ENCODE measurements at places on chromosomes 3 and 15.

GRCh38 chr15:31235311-31236183 is 91.1 kb upstream of the KLF13 start:
- DNase-seq, result no peak

- no peak for DNase-seq
Observed at GRCh38 chr3:150225986-150226385, 182.1 kb upstream of the TSC22D2 start.

GRCh38 chr15:74827614-74828013 is 1.2 kb downstream of the CPLX3 start:
- no peak for DNase-seq

GRCh38 chr15:86002444-86002843 is 77.2 kb upstream of the AGBL1 start:
- no peak for DNase-seq

- DNase-seq, result no peak
Observed at GRCh38 chr15:31465083-31465955, 138.7 kb downstream of the KLF13 start.

GRCh38 chr3:50423543-50423942 is 64.2 kb upstream of the TMEM115 start:
- DNase-seq, result no peak

- DNase-seq, result no peak
Observed at GRCh38 chr3:23272820-23273219, 69.7 kb downstream of the UBE2E2 start.

DNA sequence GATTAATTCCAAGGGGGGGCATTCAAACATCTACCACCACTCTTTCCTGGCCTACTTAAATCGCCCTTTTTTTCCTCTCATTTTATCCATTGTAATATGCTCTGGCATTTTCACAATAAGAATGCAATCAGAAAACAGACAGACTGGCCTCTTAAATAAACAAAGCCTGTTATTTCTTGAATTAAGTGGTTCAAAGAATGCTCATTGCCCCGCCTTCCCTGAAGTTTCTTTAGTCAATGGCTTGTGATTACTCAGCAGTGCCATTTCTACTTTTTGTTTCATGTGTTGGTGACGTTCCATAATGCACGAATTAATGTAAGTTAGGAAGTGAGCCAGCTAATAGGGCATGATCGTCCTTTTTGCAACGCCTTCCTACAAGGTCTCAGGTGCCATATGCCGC is 68.0 kb downstream of the FBN1 start:
- no peak for DNase-seq
